Caudate nucleus (tissue), 63 donors: ENCODE measurements at places on chromosomes 13 and 19.

GRCh38 chr13:97749174-97749573 lies 204.3 kb upstream of the IPO5 start:
- no peak for DNase-seq

DNA sequence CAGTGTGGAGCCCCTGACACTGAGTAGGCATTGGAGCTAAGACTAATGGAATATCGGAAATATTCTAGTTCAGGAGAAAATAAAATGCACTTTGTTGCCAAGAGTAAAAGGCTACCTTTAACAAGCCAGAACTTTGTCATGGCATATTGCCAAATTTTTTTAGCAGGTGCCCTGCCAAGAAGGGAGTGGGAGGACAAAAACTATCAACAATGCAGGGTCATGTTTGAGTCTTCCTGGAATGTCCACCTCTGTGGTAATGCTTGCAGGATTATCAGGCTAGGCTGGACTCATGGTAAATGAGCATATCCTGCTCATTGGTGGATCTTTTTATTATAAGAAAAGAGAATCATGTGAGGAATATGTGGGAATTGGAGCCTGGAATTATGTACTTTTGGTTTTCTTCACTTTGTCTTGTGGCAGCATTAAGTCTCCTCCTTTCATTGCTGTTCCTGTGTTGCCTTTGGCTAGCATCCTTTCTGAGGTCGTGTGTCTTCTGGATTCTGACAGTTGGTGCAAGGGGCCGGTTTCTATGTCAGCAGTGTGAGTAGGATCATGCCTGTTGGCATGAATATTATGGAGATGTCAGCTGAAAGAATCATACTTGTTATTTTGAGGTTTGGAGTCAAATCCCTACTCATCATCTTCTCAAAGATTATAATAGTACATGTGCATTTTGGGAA lies 122.9 kb upstream of the SPRY2 start:
- no peak for DNase-seq

DNA sequence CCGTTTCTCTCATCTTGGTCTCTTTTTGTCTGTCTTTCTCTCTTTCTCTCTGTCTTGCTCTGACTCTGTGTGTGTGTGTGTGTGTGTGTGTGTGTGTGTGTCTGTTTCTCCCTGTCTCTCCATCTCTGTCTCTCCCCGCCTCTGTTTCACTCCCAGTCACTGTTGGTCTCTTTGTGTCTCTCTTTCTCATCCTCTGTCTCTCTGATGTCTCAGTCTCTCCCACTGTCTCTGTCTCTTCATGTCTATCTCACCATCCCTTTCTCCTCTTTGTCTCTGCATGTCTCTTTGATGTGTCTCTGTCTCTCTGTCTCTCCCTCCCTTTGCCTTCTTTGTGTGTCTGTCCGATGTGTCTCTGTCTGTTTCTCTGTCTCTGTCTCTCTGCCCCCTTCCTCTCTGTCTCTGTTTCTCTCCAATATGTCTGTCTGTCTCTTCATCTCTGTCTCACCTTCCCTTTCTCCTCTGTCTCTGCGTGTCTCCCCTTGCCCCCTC lies 2.5 kb downstream of the NFIC start:
- DNase-seq: no peak

DNA sequence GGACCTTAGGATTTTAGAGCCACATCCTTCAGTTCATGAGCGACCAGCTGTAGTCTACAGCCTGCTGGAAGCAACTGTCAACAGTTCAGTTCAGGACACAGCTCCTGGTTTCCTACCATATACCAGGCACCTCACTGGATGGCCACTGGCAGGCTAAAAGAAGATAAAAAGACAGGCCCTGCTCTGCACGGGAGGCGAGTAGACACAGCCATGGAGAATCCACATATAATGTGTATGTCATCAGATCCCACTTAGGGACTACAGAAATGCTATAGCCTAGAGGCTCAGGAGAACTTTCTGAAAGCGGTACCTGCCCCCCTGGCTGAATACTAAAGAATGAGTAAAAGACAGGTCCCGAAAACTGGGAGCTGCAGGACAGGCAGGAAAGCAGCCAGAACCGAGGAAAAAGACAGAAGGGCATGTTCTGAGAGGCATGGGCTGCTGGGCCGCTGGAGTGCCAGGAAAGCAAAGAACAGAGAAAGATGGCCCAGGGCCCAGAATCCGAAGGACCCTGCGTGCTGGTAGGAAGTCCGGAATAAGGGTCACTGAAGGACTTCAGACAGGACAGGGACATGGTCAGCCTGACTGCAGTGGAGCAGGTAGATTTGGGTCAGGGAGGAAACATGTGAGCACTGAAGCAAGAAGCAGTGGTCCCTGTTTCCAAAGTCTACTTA lies 23.5 kb downstream of the DZIP1 start:
- peak; percentile 54 for DNase-seq

DNA sequence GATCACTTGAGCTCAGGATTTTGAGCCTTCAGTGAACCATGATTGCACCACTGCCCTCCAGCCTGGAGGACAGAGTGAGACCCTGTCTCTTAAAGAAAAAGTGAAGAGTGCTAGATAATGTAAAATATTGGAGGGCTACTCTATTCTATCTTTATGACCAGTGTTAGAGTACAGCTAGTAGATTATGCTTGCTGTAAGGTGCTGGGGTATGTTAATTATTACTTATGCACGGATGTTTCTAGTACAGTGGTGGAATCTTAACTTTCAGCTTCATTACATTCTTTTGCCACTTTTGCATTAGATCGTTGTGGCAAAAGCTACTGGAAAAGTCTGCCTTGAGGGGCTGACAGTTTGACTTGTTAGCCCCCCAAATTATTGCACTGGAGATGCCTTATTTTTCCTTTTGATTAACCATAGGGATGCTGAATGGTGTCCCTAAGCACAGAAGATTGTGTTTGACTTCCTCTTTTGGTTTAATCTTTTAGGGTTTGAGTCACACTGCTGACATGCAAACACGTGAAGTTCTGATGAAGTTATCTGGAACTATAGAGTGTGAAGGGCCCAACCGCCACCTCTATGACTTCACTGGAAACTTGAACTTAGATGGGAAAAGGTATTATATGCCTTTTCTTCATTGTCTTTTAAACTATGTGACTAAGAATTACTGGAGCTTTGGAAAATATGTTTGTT lies 169.8 kb downstream of the ATP8A2 start:
- DNase-seq: no peak

DNA sequence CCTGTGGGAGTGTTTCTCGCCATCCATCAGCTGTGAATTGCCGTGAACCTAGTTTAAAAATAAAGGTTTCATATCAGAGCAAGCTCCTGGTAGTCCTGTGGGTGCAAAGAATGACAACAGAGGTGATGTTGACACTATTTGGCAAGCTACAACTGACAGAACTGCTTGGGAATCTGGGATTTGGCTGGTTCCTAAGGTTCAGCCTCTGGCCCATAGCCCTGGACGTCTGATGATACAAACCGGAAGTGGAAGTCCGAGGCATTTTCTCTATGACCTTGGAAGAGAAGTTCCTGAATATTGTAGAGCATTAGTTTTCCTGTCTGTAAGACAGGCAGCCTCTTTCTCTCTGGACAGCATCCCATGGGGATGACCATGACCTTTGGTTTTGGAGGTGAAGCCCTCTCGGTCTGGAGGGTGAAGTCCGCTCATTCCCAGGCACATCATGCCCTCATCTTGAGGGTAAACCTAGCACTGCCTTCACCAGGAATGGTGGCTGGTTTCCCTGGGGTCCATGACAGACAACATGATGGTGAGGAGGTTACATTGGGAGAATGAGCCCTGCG lies 29.1 kb downstream of the GATAD2A start:
- DNase-seq: no peak

- DNase-seq: no peak
These were observed 3.3 kb downstream of the CFD start for GRCh38 chr19:862581-863314.

DNA sequence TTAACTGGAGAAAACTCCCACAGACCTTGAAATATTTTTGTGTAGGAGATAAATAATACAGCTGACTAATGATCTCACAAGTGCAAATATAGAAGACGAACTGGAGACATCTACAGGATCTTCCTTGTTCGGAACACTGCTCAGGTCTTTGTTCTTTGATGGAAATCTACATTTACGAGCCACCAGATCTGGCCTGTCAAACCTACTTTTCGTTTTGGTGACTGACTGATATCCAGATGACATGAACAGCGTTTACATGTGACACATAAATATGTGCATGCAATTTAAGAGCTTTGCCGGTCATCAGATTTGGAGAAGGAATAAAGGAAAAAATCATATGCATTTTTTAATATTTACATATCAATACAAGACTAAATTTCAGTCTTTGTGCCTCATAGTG lies 24.5 kb upstream of the TPP2 start:
- no peak for DNase-seq

- DNase-seq: peak; percentile 24
These were observed 736 bp downstream of the GPI start for GRCh38 chr19:34365463-34366401.

- no peak for DNase-seq
These were observed 27.5 kb downstream of the RASA3 start for GRCh38 chr13:114104655-114105520.

- DNase-seq: no peak
These were observed 49.2 kb downstream of the STOML3 start for GRCh38 chr13:38941353-38941945.

DNA sequence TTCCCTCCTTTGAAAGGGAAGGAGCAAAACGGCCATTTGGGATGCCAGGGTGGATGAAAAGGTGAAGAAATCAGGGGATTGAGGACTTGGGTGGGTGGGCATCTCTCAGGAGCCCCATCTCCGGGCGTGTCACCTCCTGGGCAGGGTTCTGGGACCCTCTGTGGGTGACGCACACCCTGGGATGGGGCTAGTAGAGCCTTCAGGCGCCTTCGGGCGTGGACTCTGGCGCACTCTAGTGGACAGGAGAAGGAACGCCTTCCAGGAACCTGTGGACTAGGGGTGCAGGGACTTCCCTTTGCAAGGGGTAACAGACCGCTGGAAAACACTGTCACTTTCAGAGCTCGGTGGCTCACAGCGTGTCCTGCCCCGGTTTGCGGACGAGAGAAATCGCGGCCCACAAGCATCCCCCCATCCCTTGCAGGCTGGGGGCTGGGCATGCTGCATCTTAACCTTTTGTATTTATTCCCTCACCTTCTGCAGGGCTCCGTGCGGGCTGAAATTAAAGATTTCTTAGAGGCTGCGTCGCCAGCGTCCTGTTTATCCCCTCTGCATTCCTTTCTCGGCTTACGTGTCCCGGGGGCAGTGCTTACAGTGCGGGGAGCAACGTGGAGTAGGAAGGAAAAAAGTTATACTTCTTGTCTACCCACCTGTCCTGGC lies 15.2 kb upstream of the S1PR4 start:
- DNase-seq: peak; percentile 32

DNA sequence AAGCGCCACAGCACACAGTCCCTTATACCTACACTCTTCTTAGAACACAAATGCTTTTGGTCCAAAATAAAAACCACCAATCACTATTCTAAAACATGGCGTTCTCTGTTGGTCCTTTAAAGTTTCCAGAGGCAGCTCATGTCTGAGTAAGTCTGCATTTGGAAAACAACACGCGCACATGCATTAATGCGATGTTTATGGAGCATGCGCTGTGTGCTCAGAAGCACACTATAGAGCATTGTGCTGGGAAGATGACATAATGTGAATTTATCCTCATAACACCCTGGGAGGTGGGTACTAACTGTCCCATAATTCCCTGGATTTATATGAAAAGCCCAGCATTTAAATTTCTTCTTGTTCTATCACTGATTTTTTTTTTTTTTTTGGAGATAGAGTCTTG lies 10.7 kb downstream of the ZNF682 start:
- DNase-seq: no peak

- DNase-seq: no peak
These were observed 14.2 kb upstream of the ZNF91 start for GRCh38 chr19:23409392-23410048.

GRCh38 chr13:91359631-91360030 lies 12.1 kb downstream of the MIR17HG start:
- no peak for DNase-seq

GRCh38 chr13:112042496-112042895 lies 24.5 kb upstream of the SOX1 start:
- DNase-seq: no peak

DNA sequence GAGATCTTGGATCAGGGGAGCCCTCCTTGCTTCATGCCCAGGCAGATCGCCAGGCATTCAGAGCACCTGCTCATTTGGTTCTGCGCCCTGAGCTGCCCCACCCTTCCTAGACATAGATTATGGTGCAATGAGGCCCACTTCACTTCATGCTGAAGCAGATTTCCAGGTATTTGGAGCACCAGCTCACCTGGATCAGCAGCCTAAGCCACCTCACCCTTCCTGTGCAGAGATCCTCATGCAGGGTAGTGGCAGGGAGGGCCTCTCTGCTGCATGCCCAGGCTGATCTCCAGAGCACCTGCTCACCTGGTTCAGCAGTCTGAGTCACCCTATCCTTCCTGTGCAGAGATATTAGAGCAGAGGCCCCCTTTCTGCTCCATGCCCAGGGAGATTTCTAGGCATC lies 1966.1 kb downstream of the PCDH9 start:
- no peak for DNase-seq

DNA sequence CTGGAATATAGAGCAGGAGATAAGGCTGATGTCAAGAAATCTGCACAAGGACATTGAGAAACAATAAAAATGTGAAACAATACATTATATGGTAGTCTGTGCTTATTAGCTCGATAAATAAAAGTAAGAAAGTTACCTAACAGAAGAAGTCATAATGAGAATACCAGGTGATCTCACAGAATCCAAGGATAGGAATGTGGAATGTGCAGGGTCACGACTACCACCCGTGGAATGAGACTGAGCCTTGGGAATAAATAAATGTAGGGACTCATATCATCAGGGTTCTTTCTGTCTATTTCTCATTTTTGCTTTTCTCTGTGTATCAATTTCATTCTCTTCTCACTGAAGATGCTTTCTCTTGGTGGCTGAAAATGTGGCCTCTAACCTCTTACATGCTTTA lies 26.0 kb upstream of the KBTBD7 start:
- DNase-seq: no peak
